A673 (cell line): ENCODE measurements at places on chromosomes 2 and 18. TPM values are rescaled to one million over a fixed set of nuclear protein-coding genes. Genes with fewer than 3 reads are reported as not detected.

The CYP26B1 gene
- total RNA-seq, result 2.1 and 2.7 TPM in 2 replicates

- no peak overlapping the region for H3K4me3 ChIP-seq
- no peak overlapping the region for H3K27ac ChIP-seq
- no peaks in the 10 kb centered on the region for H3K36me3 ChIP-seq
- no peak for DNase-seq
Observed at GRCh38 chr18:11989174-11989573, 7.9 kb downstream of the IMPA2 start.

DNA sequence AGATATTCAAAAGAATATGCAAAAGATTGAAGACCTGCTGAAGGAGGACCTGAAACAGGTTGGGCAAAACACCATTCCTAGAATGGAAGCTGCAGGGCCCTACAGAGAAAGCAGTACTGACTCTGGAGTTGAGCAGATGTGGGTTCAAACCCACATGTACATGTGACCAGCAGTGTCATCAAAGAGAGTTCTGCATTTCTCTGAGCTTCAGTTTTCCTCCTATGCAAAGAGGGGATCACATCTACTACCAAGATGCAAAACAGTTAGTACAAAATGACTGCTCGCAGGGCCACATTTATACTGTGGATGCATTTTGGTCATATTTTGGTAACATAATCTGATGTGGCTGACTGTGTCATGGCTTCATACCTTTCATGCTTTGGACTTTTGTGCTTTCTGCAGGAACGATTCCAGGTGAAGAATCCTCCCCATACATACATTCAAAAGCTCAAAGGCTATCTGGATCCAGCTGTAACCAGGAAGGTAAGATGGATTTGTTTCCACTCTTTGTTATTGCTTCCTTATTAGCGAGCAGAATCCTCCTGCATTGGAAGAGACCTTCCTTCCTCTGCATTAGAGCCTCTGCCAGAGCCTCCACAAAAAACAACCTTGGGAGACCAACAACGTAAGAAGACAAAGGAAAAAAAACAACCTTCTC lies 174.8 kb downstream of the PRPF40A start:
- H3K36me3 ChIP-seq, result no peaks in the 10 kb centered on the region
- no peak overlapping the region for H3K4me3 ChIP-seq
- H3K27ac ChIP-seq, result no peak overlapping the region
- DNase-seq, result no peak
- no peaks in the 10 kb centered on the region for H3K27me3 ChIP-seq

DNA sequence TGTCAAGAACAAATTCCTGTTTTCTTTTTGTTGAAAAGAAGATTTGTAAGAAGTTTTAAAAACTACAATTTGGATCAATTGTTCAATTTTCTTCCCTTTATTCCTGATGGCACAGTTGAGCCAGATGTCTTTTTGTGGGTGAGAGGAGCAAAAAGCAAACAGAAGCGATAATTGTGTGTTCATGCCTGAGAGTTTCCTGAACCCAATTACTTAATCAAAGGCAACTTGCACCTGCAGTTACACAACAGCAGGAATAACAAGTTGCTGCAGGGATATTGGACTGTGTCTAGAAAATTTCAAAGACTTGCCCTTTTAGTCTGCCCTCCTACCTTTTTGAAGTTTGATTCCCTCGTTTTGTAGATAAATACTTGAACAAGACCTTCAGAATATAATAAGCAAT lies 383.6 kb downstream of the DSEL start:
- H3K4me1 ChIP-seq, result no peaks in the 10 kb centered on the region
- H3K27me3 ChIP-seq, result no peaks in the 10 kb centered on the region
- no peak for DNase-seq
- no peak overlapping the region for H3K27ac ChIP-seq
- H3K4me3 ChIP-seq, result no peak overlapping the region

GRCh38 chr2:127541809-127542208 lies 6.3 kb downstream of the MYO7B start:
- no peak overlapping the region for H3K27ac ChIP-seq
- H3K4me3 ChIP-seq, result no peak overlapping the region
- H3K27me3 ChIP-seq, result no peaks in the 10 kb centered on the region
- DNase-seq, result no peak
- H3K36me3 ChIP-seq, result no peaks in the 10 kb centered on the region
- no peaks in the 10 kb centered on the region for H3K4me1 ChIP-seq

- H3K27me3 ChIP-seq, result peaks cover 63% of the 10 kb centered on the region
- no peak overlapping the region for H3K4me3 ChIP-seq
- peaks cover 11% of the 10 kb centered on the region for H3K4me1 ChIP-seq
- no peak overlapping the region for H3K27ac ChIP-seq
Observed at GRCh38 chr2:174325373-174326160, 9.2 kb upstream of the SP9 start.

- no peaks in the 10 kb centered on the region for H3K27me3 ChIP-seq
- DNase-seq, result peak; percentile 24
- H3K4me3 ChIP-seq, result no peak overlapping the region
- H3K27ac ChIP-seq, result no peak overlapping the region
- H3K4me1 ChIP-seq, result peaks cover 34% of the 10 kb centered on the region
- H3K36me3 ChIP-seq, result no peaks in the 10 kb centered on the region
Observed at GRCh38 chr2:24617424-24617823, 126.4 kb downstream of the NCOA1 start.

DNA sequence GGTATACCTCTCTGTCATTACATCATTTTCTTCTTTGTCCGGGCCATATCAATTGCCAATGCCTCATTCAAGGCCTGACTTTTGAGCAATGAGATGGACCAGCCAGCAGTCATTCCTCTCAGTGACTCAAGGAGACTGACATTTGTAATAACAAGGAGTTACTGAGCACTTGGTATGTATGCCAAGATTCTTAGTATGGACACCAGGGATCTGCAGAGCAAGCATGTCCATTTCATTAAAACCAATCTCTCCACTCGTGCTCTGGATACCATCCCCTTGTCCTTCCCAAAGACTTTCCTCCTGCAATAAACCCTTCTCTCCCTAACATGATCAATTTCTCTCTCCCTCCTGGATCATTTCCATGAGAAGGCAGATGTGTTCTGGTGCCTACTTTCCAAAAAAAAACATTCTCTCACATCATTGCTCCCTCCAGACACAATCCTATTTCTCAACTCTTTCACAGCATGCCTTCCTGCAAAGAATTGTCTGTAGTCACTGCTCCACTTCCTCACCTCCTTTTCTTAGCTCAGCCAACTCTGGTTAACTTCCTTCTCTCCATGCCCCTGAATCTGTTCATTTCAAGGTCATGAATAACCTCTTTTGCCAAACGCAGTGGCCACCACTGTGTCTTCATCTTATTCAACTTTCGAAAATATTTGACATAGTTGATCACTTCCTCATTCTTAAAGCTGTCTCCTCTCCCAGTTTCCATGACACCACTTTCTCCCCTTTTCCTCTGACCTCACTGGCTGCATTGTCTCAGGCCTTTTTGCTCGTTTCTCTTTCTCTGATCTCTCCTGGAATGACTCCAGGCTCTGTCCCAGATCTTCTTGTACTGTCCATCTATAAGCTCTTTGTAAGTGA lies 102.8 kb upstream of the CYP1B1 start:
- H3K27ac ChIP-seq, result no peak overlapping the region
- DNase-seq, result peak; percentile 37
- H3K4me3 ChIP-seq, result no peak overlapping the region
- H3K27me3 ChIP-seq, result peaks cover 4% of the 10 kb centered on the region
- peaks cover 15% of the 10 kb centered on the region for H3K4me1 ChIP-seq
- H3K36me3 ChIP-seq, result no peaks in the 10 kb centered on the region

GRCh38 chr18:22363867-22364463 lies 53.8 kb downstream of the CTAGE1 start:
- no peaks in the 10 kb centered on the region for H3K36me3 ChIP-seq
- no peak overlapping the region for H3K27ac ChIP-seq
- no peaks in the 10 kb centered on the region for H3K4me1 ChIP-seq

DNA sequence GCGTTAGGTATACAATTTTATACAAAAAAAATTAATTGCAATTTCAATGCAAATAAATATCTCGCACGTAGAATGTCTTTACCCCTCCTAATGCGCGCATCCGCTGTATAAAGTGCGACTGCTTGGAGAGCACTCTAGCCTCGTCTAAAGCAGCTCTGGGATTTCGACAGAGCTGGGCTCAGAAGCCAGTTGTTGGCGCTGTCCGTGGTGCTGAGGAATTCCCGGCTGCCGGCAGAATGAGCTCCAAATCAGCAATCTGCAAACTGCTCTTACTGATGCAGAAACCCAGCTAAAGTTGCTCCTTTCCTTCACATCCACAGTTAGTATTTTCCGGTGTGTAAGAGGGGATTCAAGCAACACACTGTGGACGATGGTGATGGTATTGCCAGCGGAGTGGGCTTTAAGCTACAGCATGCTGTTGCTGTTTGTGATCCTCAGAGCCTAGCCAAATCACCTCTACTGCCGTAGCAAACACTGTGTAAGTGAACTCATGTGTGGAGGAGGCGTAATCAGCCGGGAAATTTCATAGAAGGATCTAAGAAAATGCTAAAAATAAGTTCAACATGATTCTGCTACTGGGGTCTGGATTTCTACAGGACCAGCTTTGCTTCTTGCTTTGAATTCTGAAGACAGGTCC lies at the start of gene VWC2L:
VWC2L (plus strand) TSS at position 137 of the 637 bp plus-strand sequence. CDS start 3,140 bp downstream, outside the sequence.
- no peaks in the 10 kb centered on the region for H3K27me3 ChIP-seq
- no peaks in the 10 kb centered on the region for H3K4me1 ChIP-seq
- H3K4me3 ChIP-seq, result no peak within 1 kb of the TSS
- H3K27ac ChIP-seq, result no peak within 1 kb of the TSS
- no peaks in the 10 kb centered on the region for H3K36me3 ChIP-seq

DNA sequence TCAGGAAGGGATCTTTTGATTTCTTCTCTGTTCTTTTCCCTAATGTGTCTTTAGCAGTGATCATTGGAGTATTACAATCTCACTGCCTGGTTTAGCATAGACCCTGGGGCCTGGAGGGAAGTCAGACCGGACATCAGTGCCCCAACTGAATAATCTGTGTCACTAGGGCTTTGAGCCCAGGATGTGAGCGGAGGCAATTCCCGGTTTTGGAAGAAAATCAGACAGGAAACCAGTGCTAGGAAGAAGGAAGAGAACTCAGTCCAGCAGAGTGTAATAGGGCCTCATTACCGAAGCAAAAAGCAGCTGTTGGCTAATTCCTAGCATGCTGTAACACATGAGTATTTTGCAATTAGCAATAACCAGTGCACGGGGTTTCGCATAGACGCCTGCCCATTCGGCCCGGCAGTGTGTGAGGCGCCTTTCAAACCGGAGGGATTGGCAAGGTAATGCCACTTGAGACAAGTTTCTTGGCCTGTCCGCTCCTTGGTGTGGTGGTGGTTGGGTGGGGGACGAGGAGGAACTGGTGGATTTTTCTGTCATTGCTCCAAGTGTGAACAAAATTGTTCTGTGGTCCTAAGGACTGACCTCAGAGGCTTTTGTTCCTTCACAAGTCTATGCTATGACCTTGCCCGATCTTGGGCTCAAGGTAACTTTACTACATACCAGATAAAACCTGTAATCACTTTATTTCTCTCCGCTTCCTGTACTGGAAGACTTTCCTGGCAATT lies 2.8 kb downstream of the FOSL2 start:
- H3K4me3 ChIP-seq, result peak overlapping the region; percentile 74
- DNase-seq, result peak; percentile 52
- peak overlapping the region; percentile 17 for H3K27ac ChIP-seq
- H3K27me3 ChIP-seq, result no peaks in the 10 kb centered on the region

The NT5DC4 gene
- total RNA-seq, result not detected in 2 replicates

DNA sequence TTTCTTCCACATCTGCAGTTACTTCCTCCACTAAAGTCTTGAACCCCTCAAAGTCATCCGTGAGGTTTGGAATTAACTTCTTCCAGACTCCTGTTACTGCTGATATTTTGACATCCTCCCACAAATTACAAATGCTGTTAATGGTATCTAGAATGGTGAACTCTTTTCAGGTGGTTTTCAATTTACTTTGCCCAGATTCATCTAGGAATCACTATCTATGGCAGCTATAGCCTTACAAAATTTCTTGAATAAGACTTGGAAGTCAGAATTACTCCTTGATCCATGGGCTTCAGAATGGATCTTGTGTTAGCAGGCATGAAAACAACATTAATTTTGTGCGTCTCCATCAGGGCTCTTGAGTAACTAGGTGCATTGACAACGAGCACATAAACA lies 19.9 kb downstream of the EPAS1 start:
- no peak overlapping the region for H3K4me3 ChIP-seq
- no peak overlapping the region for H3K27ac ChIP-seq
- H3K36me3 ChIP-seq, result no peaks in the 10 kb centered on the region
- H3K4me1 ChIP-seq, result no peaks in the 10 kb centered on the region
- H3K27me3 ChIP-seq, result no peaks in the 10 kb centered on the region
- no peak for DNase-seq

- no peak overlapping the region for H3K27ac ChIP-seq
- no peaks in the 10 kb centered on the region for H3K27me3 ChIP-seq
- no peaks in the 10 kb centered on the region for H3K4me1 ChIP-seq
- no peak for DNase-seq
- H3K36me3 ChIP-seq, result no peaks in the 10 kb centered on the region
- H3K4me3 ChIP-seq, result no peak overlapping the region
Observed at GRCh38 chr2:9741110-9741509, 102.2 kb upstream of the TAF1B start.

The MEIS1 gene
- 89.4 and 103 TPM in 2 replicates for total RNA-seq

GRCh38 chr2:184644685-184645084 lies 46.4 kb downstream of the ZNF804A start:
- no peak overlapping the region for H3K4me3 ChIP-seq
- peaks cover 9% of the 10 kb centered on the region for H3K36me3 ChIP-seq
- H3K27ac ChIP-seq, result no peak overlapping the region
- no peaks in the 10 kb centered on the region for H3K4me1 ChIP-seq
- DNase-seq, result peak; percentile 35

The ERBB4 gene
- 37.5 and 40.6 TPM in 2 replicates for total RNA-seq

- H3K4me3 ChIP-seq, result no peak overlapping the region
- peaks cover 5% of the 10 kb centered on the region for H3K36me3 ChIP-seq
- H3K27me3 ChIP-seq, result no peaks in the 10 kb centered on the region
Observed at GRCh38 chr2:10045561-10046355, 2.4 kb downstream of the KLF11 start.

The RAB27B gene
- total RNA-seq, result 0.04 TPM in 1 of 2 replicates, not detected in the other

The COLEC11 gene
- 0.63 and 0.77 TPM in 2 replicates for total RNA-seq

The BCL2 gene
- 19.6 and 24.9 TPM in 2 replicates for total RNA-seq

GRCh38 chr2:80073134-80073561 lies 231.4 kb downstream of the LRRTM1 start:
- no peaks in the 10 kb centered on the region for H3K36me3 ChIP-seq
- DNase-seq, result peak; percentile 79
- H3K27ac ChIP-seq, result no peak overlapping the region
- no peak overlapping the region for H3K4me3 ChIP-seq
- no peaks in the 10 kb centered on the region for H3K27me3 ChIP-seq

The PASK gene
- total RNA-seq, result 59.4 and 74.3 TPM in 2 replicates

GRCh38 chr2:101559551-101559950 lies 84.6 kb upstream of the RFX8 start:
- DNase-seq, result no peak
- H3K27me3 ChIP-seq, result peaks cover 5% of the 10 kb centered on the region
- H3K36me3 ChIP-seq, result no peaks in the 10 kb centered on the region
- no peak overlapping the region for H3K27ac ChIP-seq
- no peak overlapping the region for H3K4me3 ChIP-seq
- H3K4me1 ChIP-seq, result no peaks in the 10 kb centered on the region

The AMER3 gene
- total RNA-seq, result not detected in 2 replicates

GRCh38 chr2:46634905-46635304 lies 155.5 kb downstream of the TMEM247 start:
- H3K27me3 ChIP-seq, result no peaks in the 10 kb centered on the region
- no peaks in the 10 kb centered on the region for H3K4me1 ChIP-seq
- DNase-seq, result no peak
- no peak overlapping the region for H3K27ac ChIP-seq
- H3K36me3 ChIP-seq, result no peaks in the 10 kb centered on the region

The MLPH gene
- total RNA-seq, result 0.26 TPM in 1 of 2 replicates, not detected in the other

GRCh38 chr2:212928681-212929080 lies 222.7 kb downstream of the IKZF2 start:
- no peak for DNase-seq
- peaks cover 4% of the 10 kb centered on the region for H3K4me1 ChIP-seq
- H3K27me3 ChIP-seq, result no peaks in the 10 kb centered on the region
- no peaks in the 10 kb centered on the region for H3K36me3 ChIP-seq
- no peak overlapping the region for H3K27ac ChIP-seq
- no peak overlapping the region for H3K4me3 ChIP-seq

The MAL gene
- total RNA-seq, result not detected in 2 replicates
